Activated T-cell treated with anti-CD3 and anti-CD28 coated beads, Interleukin-2, amount 50 U/mL, for 72 hours (primary cell): ENCODE measurements at places on chromosomes 3 and 15.

DNA sequence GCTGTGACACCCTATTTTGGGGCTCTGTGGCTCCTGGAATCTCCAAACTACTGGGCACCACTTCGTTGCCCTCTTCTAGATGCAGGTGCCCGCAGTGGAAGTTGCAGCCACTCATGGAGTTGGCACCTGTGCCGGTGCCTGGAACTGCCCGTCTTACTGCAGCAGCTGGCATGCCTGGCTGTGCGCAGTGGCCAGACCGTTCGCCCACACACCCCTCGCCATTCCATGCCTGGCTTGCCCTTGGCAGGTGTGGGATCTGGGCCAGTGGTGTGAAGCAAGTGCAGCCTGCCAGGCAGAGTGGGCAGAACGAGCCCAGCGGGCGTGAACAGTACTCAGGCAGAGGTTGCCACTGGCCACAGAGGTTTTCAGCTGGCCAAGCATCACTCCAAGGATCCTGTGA, 1286.7 kb downstream of the ROBO1 start:
- DNase-seq, result no peak

GRCh38 chr15:94526071-94526689, 294.8 kb downstream of the MCTP2 start:
- no peak for DNase-seq

GRCh38 chr3:176697284-176697889, 499.9 kb downstream of the TBL1XR1 start:
- no peak for DNase-seq

DNA sequence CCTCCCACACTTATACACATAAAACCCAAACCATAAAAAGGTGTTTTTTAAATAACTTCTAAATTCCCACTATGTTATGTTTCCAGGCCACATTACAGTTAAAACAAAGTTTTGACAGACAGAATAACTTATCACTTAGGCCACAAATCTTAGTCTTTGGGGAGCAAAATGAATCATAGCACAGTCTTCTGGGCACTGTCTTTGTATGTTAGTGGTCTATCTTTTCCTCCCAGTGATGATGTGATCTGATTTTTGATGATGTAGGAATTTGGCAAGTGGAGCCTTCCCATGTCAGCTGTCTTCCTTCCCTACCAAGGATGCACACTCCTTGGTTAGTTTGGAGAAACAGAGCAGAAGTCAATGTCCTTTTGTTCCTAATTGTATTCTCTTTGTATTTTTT, 67.3 kb downstream of the THSD4 start:
- no peak for DNase-seq

DNA sequence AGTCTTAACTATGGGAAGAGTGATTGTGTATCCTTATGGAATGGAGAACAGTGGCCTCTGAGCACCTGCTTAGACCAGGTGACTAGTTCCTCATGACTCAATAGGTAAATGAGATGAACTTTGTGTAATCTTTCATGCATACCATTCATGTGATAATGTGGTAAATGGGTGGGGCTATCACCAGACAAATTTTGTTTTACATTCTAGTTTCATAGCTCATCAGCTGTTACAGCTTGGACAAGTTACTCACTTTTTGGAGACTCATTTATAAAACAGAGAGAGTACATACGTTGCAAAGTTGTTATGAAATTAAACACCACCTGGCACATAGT, 103.7 kb upstream of the TGFBR2 start:
- DNase-seq, result no peak

DNA sequence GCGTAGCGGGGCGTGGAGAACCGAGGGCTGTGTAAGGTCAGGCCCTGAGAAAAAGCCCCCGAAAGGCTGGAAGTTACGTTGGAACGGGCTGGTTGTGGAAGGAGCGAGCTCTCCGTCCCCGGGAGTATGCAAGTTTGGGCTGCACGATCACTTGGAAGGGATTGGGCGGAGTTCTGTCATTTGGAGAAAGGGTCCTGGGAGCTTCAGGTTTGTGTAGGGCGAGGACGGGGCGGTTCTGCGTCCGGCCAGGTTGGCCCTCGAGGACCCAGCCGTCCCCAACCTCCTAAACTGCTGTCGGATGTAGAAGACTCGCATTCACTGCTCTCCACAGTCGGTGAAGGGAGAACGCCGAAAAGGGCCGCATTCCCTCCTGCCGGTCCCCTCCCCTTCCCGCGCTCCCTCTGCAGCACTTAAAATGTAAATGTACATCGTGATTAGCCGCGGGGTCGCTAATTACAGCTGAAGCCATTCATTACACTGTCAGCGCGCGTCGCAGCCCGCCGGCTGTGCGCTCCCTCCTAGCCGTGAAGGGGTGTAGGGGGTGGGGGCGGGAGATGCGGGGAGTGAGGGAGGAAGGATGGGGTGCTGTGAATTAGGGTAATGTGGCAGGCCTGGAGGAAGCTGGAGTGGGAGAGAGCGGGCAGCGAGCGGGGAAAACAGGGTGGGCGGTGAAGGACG, 2.5 kb upstream of the RPP25 start:
- DNase-seq, result no peak

- peak; percentile 57 for DNase-seq
Measured at GRCh38 chr3:43162230-43163084, 56.6 kb upstream of the POMGNT2 start.
